ENCODE measurements at places on chromosomes 12 and 14.

DNA sequence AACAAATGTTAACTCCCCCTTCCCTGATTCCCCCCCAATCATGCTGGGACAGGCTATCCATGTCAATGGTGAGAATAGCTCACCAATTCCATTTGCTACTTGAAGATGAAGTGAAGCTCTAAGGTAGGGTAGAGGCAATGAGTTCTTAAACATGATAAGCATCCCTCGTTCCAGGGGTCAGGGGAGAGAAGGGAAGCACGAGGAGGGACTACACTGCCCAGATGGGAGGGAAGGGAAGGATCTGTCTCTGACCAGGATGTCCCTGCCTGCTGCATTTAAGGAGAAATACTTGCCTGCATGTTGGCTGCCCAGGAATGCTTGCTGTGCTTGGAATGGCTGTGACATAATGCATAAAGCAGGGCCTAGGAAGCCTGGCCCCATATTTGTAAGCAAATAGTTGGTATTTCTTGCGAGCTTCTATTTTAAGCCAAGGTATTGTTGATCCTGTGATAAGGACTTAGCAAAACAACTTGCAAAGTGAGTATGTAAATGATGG lies 155.1 kb downstream of the CEP83 start:
- no peak for DNase-seq

DNA sequence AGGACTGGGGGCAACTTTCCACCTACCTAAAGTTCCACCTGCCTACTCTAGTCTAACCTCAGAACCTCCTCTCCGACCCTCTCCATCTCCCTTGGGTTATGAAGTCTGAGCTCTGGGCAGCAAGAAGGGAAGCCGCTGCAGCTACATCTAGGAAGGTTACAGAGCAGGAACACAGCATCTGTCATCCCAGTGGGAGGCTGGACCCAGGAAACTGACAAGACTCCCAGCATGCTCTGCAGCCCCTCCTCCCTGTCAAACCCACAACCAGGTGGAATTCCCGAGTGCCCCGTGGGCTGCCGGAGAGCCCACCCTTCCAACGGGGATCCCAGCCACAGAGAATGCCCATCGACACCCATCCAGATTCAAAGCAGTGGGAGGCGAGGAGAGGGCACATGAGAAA lies 2.1 kb downstream of the TESC start:
- DNase-seq: no peak

GRCh38 chr14:43914041-43914693 lies 592.9 kb downstream of the FSCB start:
- no peak for DNase-seq

DNA sequence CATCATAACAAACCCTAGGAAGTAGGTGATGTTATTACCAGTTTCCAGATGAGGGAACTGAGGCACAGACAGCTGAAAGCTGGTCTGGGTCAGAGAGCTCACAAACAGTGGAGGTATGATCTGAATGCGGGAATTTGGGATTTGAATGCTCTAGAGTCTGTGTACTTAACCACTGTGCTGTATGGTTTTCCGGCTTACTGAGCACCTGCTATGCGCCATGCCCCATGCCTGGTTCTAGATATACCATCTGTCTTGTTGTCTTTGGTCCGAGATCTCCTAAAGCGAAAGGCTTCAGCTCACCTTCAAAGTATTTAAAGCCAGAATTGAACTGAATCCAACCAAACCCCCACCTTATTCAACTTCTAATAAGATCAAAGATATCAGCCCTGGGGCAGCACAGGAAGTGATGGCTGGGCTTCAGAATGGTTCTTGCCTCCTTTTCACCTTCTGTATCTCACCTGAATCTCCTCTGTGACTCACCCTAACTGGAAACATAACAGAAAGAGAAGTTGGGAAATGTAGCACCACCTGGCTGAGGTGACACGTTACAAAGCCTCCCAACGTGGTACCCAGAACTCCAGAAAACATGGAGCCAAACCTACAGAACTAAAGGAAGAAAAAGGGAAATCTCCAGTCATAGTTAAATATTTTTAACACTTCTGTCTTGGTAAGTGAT lies 54.3 kb downstream of the PRMT8 start:
- DNase-seq: no peak

- no peak for DNase-seq
Observed at GRCh38 chr14:41362139-41362538, 244.5 kb upstream of the LRFN5 start.

DNA sequence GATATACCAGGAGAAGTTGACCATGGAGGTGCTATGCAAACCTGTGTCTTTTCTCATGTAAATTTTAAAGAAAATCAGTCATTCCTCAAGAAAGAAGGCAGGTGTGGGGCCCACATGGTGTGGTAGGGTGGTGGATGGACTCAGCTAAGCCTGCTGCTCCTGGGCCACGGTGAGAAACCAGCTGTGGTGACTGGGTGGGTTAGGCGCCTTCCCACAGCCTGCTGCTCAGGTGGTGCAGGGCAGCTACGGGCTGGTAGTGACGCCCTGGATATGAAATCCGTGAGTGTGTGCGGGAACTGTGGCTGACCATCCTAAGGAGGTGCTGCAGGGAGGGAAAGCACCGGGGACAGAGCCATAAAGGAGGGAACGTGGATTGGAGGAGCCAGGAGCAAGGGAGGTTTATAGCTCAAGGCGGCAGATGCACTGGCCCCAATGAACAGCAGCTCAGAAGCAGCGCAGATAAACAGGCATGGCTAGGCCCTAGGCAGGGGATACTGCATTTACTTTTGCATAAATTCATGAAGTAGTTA lies 408.8 kb downstream of the FUT8 start:
- no peak for DNase-seq

GRCh38 chr14:32374155-32374554 lies 45.1 kb downstream of the AKAP6 start:
- DNase-seq: no peak

GRCh38 chr14:91464615-91465205 lies 45.4 kb downstream of the PPP4R3A start:
- no peak for DNase-seq

DNA sequence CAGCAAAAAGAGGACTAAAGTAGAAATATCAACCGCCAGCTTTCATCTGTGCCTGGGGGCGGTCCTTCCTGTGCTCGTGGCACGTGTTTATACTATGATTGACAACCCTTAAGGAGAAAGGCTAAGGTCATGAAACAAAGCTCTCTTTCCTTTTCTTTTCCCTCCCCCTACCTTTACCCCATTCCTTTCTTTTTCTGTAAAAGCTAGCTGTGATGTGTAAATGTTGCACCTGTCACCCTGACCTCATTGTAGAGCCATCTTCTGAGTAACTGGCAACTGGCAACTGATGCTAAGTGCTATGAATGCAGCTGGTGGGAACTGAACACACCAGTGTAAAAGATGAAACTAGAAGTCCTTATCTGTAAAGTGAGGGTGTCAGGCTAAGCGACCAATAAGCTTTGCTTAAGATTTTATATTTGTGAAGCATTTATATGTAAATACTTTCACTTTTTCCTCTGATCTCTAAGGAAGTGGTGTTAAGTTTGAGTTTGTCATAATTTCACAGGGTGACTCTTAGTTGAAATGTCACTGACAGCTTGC lies 102.8 kb upstream of the BCAT1 start:
- peak; percentile 20 for DNase-seq

- DNase-seq: no peak
Observed at GRCh38 chr12:116529048-116529447, 30.1 kb upstream of the MAP1LC3B2 start.

GRCh38 chr12:26608706-26609105 lies 224.3 kb downstream of the ITPR2 start:
- no peak for DNase-seq

GRCh38 chr14:103104654-103105452 lies 10.3 kb downstream of the EXOC3L4 start:
- peak; percentile 63 for DNase-seq

DNA sequence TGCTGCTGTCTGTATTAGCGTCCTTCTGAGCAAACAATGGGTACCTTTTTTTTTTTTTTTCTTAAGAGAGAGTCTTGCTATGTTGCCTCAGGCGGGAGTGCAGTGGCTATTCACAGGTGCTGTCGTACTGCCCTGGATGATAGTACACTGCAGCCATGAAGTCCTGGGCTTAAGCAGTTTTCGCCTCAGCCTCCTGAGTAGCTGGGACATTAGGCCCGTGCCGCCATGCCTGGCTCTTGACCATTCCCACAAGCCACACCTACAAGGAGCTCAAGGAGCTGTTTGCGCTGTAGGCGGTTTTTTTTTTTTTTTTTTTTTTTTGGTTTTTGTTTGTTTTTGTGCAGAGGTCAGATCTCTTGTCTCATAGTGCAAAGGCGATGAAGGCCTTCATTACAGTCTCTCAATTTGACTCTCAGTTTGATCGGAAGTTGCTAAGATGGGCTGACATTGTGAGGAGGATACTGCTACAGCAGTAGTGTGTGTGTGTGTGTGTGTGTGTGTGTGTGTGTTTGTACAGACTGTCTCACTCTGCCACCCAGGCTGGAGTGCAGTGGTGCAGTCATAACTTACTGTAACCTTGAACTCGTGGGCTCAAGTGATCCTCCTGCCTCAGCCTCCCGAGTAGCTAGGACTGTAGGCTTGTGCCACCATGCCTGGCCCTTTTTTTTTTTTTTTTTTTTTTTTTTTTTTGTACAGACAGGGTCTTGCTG lies 34.2 kb downstream of the TRAF3 start:
- DNase-seq: no peak

GRCh38 chr14:49636866-49637265 lies 1.8 kb upstream of the DNAAF2 start:
- DNase-seq: no peak

DNA sequence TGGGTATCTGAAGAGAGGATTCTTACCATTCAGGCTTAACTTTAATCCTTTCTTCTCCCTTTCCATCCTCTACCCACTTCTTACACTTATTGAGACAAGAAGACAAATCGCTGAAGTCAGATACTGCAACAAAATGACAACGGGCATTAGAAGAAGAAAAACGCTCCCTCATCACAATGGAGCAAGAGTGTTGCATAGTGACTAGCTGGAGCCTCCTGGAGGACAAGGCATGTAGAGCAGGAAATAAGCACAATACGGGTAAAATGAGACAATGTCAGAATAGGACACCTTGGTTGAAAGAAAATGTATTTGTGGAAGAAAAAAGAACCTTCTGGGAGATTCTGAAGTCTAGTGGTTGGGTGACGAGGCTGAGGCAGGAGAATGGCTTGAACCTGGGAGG lies 501.0 kb downstream of the RERGL start:
- no peak for DNase-seq

- no peak for DNase-seq
Observed at GRCh38 chr14:36313898-36314297, 6.5 kb downstream of the MBIP start.

DNA sequence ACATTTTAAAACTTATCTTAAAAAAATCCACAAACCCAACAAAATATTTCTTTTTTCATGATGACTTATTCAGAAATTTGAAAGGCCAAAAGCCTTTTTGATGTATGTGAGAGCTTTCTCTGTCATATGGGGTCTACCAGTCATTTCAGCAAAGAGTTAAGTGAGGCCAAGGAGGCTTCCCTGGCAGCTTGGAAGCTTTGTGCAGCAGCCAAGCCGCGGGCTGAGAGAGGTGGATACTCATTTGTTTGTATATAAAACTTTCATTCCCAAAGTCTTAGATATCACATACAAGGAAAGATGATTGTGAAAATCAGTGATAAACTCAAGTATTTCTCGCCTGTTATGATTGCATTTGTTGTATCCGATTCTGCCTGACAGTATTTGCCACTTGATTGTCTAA lies 48.5 kb upstream of the RNU6-8 start:
- DNase-seq: no peak

DNA sequence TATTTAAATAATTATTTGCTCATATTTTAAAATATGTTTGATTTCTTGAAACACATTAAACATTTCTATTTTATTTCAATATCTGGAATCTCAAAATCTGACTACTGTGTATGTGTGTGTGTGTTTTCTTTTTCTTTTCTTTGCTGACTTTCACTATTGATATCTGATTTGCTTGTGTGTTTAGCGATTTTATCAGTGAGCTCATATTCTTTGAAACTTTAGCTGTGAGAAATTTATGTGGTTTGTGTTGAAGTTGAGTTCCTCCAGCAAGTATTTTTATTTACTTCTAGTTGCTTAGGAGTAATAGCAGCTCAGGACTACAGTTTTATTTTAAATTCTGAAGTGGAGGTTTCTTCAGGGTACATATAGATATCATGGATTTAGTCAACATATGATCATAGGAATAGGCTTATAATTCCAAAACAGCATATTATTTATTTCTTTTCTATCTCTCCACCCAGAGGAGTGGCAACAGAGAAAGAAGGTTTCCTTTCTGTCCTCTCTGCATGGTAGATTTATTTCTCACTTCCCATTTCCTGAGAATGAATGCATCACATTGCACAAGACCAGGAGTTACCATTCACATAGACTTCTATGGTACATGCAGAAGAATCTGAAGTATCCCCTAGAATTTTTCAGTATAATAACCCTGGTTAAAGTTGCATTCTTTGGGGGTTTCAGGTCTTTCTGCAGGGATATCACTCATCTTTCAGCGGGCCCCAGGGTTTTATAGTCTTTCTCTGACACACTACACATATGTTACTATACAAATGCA lies 60.5 kb downstream of the PTPRQ start:
- no peak for DNase-seq

GRCh38 chr14:71833476-71833875 lies 98.8 kb upstream of the RGS6 start:
- no peak for DNase-seq

DNA sequence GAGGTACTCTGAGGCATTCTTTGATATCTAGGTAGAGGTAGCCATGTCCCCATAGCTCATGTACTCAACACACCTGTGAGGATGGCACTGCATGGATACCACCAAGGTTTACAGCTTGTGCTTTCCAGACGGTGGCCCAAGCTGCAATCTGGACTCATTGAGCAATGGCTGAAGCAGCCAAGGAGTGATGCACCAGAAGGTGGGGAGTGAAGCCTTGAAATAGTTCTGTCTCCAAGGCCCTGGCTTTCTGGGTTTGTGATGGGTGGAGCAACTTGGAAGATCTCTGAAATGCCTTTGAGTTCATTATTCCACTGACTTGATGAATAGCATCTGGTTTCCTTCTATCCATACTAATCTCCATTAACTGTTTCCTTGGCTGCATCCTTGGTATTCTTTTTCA lies 290.0 kb upstream of the NOVA1 start:
- DNase-seq: no peak

DNA sequence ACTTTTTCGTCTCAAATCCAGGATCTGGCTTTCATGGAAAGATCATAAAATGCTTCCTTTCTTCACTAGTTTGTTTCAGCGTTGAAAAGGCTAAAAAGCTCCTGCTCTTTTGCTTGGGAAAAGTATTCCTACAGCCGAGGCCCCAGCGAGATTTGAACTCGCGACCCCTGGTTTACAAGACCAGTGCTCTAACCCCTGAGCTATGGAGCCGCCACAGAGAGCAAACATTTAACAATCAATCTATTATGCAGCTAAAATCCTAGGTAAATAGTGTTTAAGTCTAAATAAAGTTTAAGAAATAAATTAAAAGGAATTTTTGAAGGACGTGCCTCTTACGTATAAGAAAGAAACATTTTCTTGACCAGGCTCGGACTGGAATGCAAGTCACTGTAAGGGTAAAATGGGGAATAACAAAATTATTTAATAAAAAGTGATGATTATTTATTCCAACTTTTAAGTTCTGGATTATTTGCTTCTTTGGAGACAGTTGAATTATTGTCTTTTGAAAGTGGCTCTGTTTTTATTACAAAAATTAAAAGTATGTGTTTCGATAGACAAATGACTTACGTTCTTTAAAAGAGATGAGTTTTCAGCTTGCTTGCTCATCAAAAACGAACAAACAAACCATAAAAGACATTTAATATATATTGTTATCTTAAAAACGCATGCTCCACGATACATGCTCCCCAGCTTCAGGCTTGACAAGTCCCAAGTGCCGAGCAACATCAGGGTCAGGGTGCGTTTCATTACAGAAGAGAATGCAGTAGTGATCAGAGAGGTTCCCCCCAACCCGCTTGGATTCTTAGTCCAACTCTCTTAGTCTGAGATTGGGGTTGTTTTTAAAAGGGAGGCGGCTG lies 10.2 kb downstream of the OR6S1 start:
- DNase-seq: peak; percentile 55

Data from activated CD4-positive, alpha-beta T cell treated with anti-CD3 and anti-CD28 coated beads for 24 hours (primary cell).